ENCODE measurements at places on chromosomes 5 and 9. TPM values are rescaled to one million over a fixed set of nuclear protein-coding genes. Genes with fewer than 3 reads are reported as not detected.

- no peaks in the 10 kb centered on the region for H3K27me3 ChIP-seq
- H3K4me1 ChIP-seq = no peaks in the 10 kb centered on the region
- no peak overlapping the region for H3K27ac ChIP-seq
- no peak for DNase-seq
- no peak overlapping the region for H3K4me3 ChIP-seq
- H3K36me3 ChIP-seq = no peaks in the 10 kb centered on the region
Observed at GRCh38 chr5:132688536-132689339, 14.9 kb downstream of the IL4 start.

- no peak overlapping the region for H3K4me3 ChIP-seq
- H3K4me1 ChIP-seq = no peaks in the 10 kb centered on the region
- H3K36me3 ChIP-seq = no peaks in the 10 kb centered on the region
- H3K27ac ChIP-seq = no peak overlapping the region
Observed at GRCh38 chr5:6396836-6397535, 18.6 kb upstream of the MED10 start.

Gene PCDHGA12
- total RNA-seq = 0.58 TPM

Gene IRX4
- not detected for total RNA-seq

Gene ZNF474
- total RNA-seq = not detected
